SW 1271 (cell line): ENCODE measurements at places on chromosomes 11 and 22.

DNA sequence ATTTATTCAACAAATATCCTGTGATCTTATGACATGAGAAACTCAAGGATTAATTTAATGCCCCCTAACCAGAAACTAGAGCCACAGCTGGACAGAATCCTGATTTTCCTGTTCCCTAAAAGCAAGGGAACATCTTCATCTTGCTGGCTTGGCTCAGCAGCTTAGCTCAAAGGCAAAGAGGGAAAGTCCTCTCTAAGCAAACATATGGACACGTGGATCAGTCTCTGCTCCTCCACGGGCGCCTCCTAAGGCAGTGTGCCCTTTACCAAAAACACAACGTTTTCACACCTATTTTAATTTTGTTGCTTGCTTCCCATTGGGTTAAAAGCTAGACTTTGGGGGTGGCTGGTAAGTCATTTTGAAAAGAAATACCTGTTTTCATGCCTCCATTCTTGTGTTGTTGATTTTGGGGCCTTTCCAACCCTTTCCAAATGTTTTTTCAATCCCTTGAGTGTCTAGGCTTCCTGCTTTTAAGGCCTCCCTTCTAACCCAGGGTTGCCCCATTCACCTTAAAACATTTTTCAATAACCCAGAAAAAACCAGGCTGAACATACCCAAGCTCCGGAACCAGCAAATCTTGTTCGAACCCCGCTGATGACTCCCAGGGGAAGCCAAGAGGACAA lies 15.5 kb downstream of the SLC1A2 start:
- DNase-seq, result no peak

GRCh38 chr11:11577251-11577855 lies 44.5 kb downstream of the GALNT18 start:
- no peak for DNase-seq

DNA sequence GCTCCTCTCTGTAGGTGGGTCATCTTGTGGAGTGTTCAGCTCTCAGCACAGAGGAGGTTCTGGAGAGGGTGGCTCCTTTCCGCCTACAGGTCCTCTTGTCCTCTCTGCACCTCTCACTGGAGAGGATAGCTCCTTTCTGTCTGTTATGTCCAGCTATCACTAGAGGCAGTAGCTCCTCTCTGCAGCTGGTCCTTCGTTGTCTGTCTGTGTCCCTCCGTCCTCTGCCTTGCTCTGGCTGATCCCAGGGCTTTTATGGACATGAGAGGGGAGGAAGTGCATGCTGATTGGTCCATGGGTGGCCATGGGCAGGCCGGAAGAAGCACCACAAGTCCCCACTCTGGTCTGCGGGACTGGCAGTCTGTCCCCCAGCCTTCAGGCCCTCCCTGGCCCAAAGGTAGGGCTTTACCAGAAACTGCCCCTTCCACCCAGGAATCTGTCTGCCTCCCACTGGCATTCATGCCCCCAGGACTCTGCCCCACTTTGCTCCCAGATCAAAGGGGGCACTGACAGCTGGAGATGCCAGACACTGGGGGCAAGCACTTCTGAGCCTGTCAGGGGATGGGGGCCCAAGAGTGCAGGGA lies 38.6 kb upstream of the CALCB start:
- no peak for DNase-seq

DNA sequence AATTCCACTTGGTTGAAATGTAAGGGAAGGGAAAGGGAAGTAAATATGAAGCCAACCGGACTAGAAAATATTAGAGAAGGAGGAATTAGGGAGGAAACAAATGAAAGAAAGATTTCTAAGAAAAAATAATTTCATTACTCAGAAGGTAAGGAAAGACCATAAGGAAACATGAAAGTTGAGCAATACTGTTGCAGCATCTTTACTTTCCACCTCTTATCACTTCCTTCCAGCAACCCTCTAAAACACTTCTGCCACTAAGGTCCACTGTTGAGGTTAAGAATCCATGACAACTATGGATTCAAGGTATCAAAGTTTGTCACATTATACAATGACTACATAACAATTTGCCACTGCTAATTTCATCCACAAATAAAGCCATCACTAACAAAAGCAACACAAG lies 308.6 kb downstream of the DLG2 start:
- no peak for DNase-seq

GRCh38 chr11:78961937-78962701 lies 387.5 kb upstream of the NARS2 start:
- DNase-seq, result no peak

DNA sequence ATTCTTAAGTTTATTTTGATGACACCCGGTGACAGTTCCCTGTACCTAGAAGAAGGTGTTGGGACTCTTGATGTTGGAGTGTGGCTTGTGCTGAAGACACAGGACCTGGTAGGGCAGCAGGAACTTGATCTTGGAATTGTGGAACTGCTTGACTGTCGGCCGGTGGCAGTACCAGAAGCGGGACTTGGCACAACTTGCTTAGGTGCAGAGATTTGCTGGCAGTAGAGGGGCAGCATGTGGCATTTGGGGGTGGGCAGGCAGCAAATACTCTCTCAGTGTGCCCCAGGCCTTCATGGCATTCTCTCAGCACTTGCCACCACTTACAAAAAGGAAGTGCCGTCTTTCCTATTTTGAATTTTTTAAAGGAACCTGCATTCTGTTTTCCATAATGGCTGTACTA lies 3.6 kb downstream of the PEX26 start:
- no peak for DNase-seq

DNA sequence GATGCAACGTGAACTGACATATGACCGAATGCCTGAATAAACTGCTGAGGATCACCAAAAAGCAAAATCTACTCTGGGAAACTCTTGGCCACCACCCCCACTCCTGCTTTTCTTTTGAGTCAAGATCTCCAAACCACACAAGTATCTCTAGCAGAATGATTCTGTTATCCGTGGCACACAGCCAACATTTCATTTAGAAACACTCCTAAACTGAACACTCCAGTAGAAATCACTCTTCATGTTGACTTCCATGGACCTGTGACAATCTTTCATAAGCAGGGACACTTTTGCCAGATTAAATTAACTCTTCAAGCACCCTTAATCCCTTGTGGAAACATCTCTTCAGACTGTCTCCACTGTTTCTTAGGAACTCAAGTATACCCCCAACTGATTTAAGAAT lies 44.4 kb downstream of the VSIG10L2 start:
- DNase-seq, result no peak

DNA sequence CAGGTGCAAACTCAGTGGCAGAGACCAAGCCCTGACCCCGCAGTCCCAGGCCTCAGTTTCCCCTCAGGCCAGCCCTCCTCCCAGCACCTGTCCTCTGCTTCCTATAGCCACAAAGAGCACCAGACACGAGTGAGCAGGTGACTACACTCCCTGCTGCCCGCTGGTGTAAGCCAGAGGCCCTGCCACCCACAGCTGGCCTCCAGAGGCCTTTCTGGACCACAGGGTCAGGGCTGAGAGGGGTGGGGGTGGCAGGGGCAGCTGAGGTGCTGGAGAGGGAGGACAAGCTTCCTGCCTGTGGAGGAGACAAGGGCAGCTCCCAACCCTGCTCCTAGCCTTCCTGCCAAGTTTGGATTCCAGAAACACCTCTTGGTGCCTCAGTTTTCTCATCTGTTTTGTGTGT lies 31.3 kb upstream of the WNT7B start:
- no peak for DNase-seq

GRCh38 chr22:48974443-48975315 lies 853.0 kb downstream of the BRD1 start:
- DNase-seq, result no peak

- no peak for DNase-seq
Measured at GRCh38 chr11:66335531-66336233, 552 bp downstream of the RIN1 start.

DNA sequence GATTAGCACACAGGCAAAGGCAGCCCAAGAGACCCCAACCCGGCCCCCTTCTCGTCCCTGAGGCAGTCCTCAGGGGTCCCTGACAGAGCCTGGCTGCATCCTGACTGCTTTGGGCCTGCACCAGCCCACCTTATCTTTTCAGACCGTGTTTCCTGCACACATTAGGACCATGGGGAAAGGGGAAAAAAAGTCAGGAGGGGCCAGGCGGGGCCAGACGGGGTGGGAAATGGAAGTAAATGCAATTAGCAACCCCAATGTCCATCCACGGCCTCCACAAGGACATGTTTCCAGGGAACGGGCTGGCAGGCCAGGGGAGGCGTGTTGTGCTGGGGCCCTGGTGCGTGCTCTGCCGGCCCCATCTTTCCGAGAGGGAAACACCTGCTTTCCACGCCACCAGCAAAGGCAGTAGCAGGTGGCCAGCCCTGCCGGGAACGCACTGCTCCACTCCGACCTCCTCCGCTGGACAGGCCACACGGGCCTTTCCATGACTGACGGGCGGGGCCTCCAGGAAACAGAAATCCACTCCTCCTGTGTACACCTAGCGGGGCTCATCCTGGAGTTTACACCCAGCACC lies 7.4 kb downstream of the EHD1 start:
- DNase-seq, result no peak

DNA sequence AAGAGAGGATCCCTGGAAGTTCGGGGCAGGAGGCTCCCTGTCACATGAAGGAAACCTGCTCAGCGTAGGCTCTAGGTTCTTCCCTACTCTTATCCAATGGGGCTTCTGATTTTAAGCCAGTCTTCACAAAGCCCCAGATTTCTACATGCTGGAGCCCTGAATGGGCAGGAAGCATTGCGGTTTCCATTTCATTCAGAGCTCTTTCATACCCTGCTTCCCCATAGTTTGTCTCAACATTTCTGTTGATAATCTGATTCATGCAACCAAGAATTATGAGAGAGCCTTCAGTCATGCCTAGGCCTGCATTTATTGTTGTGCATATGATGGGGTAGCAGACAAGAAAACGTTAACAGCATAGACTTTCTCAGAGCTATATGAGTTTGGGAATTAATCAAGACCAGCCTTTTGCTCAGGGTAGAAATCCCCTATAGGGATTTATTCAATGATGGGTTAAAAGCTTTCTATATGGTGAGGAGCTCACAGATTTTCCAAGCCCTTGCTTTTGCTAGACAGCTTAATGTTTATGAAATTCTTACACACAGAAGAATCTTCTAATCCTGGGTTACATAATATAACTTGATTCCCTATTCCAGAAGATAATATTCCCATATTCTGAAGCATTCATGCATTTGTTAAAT lies 15.9 kb downstream of the OR51B4 start:
- DNase-seq, result no peak

GRCh38 chr11:60230681-60231080 lies 12.3 kb downstream of the MS4A4E start:
- no peak for DNase-seq

DNA sequence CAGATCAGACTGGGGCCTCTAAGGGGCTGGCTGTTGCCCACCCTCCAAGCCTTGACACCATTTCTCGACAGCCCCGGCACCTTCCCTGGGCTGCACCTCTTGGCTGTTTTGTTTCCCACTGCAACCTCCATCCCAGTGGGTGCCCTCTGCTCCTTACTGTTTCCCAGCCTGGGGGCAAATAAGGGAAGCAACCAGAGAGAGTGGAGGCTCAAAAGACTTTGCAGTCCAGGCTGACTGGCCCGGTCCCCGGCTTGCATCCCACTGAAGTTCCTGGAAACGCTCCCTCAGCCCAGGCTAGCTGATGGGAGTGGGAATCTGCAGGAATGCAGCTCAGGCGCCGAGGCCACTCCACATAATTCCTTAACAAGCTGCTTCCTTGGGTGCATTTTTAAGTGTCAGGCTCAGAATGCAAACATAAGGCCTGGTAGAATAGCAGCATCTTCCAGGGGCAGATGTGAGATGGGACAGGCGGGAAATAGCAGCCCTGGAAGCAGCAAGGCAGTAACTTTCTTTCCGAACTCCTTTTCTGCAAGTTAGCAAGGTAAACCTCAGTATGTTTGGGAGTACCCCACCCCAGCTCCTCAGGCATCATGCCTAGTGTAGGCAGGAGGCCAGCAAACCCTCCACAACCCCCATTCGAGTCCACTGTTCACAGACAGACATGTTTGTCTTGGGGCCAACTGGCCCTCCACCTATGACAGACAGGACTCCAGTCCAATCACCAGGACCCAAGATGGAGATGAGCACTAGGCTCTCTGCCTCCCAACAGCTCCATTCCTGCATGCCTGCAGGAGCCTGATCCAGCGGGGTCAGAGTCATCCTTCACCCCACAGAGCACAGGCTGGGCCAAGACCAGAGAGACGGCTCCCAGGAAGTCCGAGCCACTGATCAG lies 39.3 kb downstream of the RPL27A start:
- no peak for DNase-seq

DNA sequence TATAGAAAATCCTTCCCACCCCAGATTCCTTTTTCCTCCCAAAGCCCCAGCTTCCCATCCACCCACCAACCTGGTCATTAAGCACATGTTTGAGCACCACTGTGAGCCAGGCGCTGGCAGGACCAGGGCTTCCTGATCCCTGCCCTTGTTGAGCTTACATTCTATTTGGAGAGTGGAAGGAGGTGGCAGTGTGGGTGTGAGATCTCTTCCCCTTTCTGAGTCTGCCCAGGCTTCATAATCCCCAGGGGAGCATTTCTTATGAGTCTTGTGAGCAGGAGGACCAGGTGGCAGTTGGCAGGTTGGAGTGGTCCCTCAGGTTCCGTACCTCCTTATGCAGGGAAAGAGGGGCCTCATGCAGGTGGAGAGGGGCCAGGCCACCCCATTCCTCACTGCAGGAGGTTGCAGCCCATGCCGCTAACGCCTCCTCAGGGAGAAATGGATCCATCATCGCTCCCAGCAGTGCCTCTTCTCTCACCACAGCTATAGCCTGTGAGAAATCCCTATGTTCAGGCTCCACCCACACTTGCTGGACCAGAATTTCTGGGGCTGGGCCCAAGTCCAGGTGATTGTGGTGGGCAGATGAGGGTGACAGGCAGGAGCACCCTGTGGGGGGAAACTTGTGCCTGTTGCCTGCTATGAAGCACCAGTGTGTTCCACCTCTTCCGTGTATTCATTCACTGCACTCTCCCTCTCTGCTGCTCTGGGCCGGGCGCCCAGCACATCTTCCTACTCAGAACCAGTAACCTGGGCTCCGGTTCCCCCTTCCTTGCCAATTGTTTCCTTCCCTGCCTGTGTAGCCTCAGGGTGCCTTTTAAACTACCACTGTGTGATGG lies 23.5 kb downstream of the UBE2L3 start:
- no peak for DNase-seq

- no peak for DNase-seq
Measured at GRCh38 chr11:1760351-1761109, 3.2 kb downstream of the CTSD start.

- DNase-seq, result no peak
Measured at GRCh38 chr22:19886605-19887255, 32.1 kb upstream of the GNB1L start.

DNA sequence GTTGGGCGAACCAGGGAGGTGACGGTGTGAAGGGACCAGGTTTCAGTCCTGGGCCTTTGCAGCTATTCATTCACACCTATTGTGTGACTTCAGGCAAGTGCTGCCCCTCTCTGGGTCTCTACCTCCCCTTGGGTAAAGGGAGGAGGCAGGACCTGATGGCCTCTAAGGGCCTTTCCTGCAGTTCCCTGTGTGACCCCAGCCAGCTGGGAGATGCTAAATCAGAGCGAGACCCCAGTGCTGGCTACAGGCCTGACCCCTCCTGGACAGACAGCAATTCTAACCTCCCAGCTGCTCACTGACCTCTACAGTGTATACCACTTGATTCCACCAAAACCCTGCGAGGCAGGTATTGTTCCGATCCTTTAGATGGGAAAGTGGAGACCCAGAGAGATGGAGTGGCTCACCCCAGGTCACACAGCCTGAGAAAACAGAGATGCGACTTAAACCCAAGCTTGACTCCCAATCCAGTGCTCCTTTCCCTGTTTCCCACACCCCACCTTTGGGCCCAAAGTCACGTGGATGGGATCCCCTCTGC lies 6.2 kb downstream of the MAFF start:
- DNase-seq, result no peak

GRCh38 chr11:603154-603553 lies 12.6 kb downstream of the IRF7 start:
- no peak for DNase-seq

- no peak for DNase-seq
Measured at GRCh38 chr11:128530118-128531074, 57.0 kb downstream of the ETS1 start.
